ENCODE measurements at places on chromosomes 3 and 15. TPM values are rescaled to one million over a fixed set of nuclear protein-coding genes. Genes with fewer than 3 reads are reported as not detected.

The PROS1 gene
- total RNA-seq = 1.8 TPM

The WDR72 gene
- total RNA-seq = not detected

The CHRM5 gene
- total RNA-seq = not detected

The EIF4G1 gene
- total RNA-seq = 556 TPM

GRCh38 chr15:56385908-56386307, 20.7 kb downstream of the TEX9 start:
- DNase-seq = no peak

- DNase-seq = peak; percentile 86
These were observed 66.1 kb upstream of the PRICKLE2 start for GRCh38 chr3:64291345-64291744.

GRCh38 chr3:110971010-110971601, 100.5 kb upstream of the NECTIN3 start:
- no peak for DNase-seq

DNA sequence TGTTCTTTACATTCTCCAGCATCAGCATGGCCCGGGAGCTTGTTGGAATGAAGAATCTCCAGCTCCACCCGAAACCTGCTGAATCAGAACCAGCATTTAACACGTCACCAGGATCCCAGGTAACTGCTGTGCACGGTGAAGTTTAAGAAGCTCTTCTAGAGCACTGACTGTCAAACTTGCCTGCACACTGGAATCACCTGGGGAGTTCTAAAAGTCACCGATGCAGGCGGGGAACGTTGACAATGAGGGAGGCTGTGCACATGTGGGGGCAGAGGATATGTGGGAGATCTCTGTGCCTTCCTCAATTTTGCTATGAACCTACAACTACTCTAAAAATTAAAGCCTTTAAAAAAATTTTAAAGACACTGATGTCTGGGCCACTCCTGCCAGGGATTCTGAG, 19.1 kb upstream of the PAQR5 start:
- no peak for DNase-seq

Data from HFFc6 (cell line).